ENCODE measurements at places on chromosomes 1 and 21. TPM values are rescaled to one million over a fixed set of nuclear protein-coding genes. Genes with fewer than 3 reads are reported as not detected.

The TLCD4 gene
- 6.3 TPM for polyA plus RNA-seq

The XCL2 gene
- polyA plus RNA-seq, result 0.50 TPM

The COL16A1 gene
- polyA plus RNA-seq, result 48.4 TPM

The EIF3I gene
- polyA plus RNA-seq, result 159 TPM

The HTR6 gene
- 1.4 TPM for polyA plus RNA-seq

The KRTAP13-2 gene
- not detected for polyA plus RNA-seq

The SCAF4 gene
- 37.2 TPM for polyA plus RNA-seq
